ENCODE measurements at places on chromosomes 4 and X.
A peak's percentile ranks its signal among the peaks of the same experiment; 100 is the strongest.

DNA sequence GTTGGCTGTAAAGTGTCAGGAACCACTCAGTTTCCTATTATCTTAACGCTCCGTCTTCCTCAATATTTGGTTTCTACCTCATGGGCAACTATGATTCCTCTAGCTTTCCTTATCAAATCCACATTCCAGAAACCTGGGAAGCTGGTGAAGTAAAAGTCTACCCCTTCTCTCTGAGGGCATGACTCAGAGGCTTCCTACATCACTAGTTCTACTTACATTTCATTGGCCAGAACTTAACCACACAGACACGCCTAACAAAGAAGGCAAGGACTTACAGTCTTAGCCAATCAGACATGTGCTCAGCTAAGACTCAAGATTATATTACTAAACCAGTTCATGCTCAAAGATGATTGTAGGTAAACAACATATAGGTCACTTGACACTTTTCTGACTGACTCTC, 30.4 kb downstream of the COX7B2 start:
- no peak for DNase-seq

DNA sequence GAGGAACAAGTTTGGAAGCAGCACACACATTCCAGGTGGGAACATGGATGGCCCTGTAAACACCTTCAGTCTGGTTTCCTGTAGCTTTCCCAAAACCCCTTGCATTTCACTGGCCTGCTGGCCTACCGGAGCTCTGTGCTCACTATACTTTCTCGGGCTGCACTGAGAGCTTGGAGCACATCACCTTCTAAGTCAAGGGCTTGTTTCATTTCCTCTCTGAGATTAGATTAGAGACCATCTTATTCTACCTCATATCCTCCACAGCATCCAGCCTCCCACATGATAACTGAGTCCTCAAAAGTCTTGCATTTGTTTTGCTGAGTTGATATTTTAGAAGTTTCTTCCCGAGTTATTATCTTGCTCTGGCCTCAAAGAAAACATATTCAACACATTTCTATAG, 147.7 kb downstream of the RASL11B start:
- no peak for DNase-seq

DNA sequence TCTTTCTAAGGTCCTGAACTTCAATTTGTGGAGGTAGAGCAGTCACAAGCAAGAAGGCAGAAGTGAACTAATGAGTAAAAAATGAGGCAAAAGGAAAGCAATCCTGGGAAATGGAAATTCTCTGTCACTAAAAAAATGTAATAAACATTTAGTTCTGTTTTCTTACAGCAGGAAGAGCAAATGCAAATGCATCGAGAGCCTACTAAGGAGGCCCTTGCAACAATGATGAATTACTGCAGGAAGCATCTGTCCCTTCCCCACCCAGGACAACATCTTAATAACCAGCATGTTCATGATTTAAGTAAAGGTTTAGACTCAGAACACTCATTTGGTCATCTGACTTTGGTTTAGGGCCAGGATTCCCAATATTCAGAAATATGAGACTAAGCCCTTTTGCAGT, 341.4 kb upstream of the NOCT start:
- DNase-seq, result no peak

- DNase-seq, result peak; percentile 89
These were observed at the start of gene KCTD8 for GRCh38 chr4:44448521-44449461. Gene KCTD8, minus strand, starts transcription at chr4:44448809.

- DNase-seq, result no peak
These were observed 4.5 kb downstream of the NKX3-2 start for GRCh38 chr4:13539619-13540445.

DNA sequence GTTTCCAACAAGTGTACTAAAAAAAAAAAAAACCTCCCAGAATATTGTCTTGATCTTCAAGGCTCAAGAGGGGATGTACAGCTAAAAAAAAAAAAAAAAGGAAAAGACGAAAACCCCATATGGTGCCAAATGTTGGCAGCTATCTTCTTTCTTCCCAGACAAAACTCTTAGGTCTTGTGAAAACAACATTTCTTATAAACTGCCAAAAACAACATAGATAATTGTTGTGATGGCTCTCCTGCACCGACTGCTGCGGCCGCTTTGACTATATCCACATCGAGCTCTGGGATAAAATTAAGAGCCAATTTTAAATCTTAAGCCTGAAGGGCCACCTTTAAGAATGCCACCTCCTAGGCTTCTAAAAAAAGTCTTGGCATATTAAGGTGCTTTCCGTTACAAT, 23.5 kb downstream of the PDGFC start:
- no peak for DNase-seq

DNA sequence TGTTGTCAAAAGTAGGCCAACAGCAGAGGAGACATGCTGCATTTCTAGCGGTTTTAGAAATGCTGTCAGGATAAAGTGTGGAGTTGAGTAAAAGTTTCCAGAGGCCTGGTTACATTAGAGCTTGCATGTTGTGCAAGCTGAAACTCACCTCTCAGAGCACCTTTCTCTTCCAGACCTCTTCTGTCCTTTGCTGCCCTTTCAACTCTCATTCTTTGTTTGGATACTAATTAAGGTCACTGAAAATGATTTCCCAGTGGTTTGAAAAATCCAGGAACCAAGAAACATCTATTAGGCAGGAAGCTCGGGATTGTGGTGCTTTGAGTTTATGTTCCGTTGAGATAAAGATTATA, 426.6 kb downstream of the MAPK10 start:
- no peak for DNase-seq

GRCh38 chrX:10156199-10157031, at the start of gene CLCN4:
Gene CLCN4, plus strand, starts transcription at chrX:10156975. Its CDS starts 28,058 bp downstream, at chrX:10185033.
- peak; percentile 66 for DNase-seq

GRCh38 chrX:49273181-49273727, 3.7 kb downstream of the PPP1R3F start:
- no peak for DNase-seq

DNA sequence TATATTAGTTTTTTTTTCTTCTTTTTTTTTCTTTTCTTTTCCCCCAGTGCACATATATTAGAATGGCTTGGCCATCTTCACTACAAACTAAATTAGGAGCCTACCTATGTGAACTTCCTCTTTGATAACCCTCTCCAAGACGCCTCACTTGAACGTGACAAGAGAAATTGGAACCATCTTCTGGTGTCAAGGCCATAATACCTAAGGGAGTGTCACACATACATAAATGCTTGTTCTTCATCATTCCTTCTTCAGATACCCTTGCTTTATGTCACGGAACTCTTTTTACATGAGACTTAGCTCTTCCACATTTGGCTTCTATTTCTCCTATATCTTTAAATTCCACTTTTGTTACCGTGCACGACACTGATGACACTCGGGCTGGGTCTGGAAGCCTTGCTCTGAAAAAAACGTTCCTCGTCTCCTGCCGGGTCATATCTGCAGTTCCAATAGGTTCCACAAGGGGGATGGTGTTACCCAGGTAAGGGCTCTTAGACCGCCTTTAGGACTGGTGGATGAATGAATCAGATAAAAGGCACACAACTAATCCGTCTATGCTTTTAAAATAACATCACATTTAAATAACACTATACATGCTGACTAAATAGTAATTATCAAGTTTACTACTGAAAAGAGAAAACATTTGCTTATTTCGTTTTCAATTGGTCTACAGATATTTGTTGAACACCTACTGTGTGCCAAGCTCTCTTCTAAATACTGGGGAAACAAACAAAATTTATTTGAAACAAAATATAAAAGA, 19.9 kb downstream of the DGAT2L6 start:
- DNase-seq, result no peak

DNA sequence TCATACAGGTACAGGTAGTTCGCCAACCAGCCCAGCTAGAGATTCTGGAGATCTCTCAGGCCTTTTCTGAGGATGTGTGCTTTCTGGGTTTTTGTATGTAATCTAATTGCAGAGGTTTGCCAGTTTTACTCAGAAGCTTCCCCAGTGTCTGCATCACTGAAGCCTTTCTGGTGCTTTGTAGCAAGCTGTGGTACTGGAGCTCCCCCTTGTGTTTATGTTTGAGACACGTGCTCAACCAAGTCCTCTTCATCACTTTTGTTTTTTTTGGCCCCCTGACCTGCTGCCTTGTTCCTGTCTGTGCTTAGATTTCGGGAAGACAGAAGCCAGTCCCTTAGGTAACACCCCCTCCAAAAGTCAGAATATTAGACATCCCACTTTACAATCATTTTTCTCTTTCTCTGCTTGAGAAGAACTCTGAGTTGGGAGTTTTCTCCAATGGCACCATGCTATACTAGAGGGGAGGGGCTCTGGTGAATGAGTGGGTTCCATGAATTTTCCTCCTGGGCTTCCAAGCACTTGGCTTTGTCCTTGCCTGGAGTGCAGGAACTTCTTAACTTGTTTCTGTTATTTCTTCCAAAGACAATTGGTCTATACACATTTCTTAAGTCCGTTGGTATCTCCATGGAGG, 128.4 kb upstream of the TBC1D9 start:
- DNase-seq, result no peak

DNA sequence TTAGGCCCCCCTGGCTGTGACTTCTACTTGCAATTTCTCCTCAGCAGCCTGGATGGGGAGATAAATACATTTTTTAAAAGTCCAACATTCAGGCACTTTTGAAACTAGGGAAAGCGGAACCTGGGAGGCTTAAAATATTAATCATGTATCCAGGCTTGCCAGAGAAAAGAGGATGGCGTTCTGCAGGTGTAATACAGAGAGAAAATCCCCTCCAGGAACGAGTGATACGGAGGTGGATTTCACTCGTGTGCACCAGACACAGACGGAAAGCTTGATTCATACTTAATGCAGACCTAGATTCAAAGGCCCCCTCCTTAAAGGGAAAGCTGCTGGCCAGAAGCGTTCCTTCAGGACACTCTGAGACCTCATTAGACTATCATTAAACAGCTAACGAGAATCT, 354.0 kb upstream of the BOD1L1 start:
- no peak for DNase-seq

GRCh38 chr4:104907991-104908390, 238.7 kb upstream of the TET2 start:
- no peak for DNase-seq

- no peak for DNase-seq
These were observed 37.4 kb upstream of the IL1RAPL1 start for GRCh38 chrX:28549838-28550237.

- DNase-seq, result no peak
These were observed 92.6 kb upstream of the NLRP2B start for GRCh38 chrX:57772637-57773036.
